ENCODE measurements at places on chromosomes 1 and 21.

DNA sequence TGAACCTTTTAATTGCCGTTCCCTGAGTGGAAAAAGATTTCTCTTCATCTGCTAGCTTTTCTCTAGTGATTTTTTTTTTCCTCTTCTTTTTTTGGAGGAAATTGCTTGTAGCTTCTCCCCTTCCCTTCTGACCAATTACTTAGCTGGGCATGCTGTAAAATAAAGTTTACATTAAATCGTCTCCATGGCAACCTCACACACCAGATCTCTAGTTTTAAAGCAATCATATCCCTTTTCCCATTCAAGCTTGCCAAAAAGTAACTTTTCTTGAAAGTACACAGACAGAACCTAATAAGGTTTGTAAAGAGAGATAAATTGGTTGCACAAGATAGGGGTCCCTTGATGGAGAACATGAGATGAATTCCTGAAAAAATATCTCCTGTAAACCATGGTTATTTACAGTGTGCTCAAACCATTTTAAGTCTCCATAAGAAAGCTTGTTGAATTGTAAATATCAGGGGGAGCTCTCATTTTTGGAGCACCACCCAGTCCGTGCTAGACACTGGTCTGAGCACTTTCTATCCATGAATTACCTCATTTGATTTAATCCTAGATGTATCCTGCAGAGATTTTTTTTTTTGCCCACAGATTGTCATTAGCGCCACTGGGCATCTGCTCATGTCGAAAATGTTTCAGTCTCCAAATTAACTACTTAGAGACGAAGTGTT lies 32.6 kb upstream of the HTR1D start:
- peak; percentile 20 for DNase-seq

DNA sequence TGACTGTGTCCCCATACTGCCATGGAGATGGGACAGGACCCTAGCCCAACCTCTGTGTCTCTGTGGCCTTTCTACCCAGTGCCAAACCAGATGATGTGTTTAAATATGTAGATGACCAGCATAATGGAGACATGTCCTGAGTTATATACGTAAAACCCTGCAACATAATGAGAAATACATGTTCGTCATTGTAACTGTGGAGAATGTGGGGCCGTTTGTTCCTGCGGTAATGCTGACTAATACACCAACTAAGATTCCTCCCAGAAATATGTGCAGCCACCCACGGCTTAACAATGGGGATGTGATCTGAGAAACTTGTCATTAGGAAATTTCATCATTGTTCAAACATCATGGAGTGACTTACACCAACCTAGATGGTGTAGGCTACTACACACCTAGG lies 71.7 kb upstream of the SIM2 start:
- DNase-seq = no peak

GRCh38 chr1:8570465-8570864 lies 247.0 kb downstream of the RERE start:
- no peak for DNase-seq

DNA sequence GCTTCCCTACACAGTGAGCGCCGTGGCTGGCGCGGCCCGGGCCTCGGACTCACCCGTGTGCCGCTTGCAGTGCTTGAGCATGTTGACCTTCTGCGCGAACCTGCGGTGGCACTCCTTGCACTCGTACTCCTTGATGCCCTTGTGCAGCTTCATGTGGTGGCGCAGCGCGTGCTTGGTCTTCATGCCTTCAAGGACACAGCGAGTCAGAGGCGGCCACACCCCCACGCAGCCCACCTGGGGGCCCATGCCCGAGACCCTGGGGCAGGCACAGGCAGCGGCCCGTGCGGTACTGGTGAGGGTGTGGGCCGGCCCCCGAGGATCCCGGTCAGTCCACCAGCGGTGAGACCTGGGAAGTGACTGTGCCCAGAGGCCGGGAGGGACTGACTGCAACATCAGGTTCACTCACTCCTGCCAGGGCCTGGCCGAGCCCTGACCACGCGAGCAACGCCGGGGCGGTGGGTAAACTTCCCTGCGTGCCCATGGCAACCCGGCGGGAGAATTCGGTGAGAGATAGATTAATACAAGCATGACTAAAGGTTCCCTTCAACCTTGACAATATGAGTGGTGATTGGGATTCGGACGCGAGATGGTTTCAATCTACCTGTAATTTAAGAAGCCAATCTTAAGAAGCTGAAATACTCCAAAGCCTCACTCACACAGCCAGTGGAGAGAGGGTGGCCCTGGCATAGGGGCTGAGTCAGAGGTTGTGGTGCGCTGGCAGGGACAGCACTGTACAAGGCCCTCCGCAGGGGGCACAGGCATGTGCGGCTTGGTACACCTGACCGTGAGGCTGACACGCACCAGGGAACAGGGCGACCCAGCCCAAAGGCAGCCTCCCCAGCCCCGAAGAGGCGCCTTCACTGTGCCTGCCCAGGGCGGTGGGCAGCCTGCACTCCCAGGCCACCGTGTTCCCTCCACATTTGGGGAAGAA lies 49.1 kb upstream of the RIPK4 start:
- no peak for DNase-seq

DNA sequence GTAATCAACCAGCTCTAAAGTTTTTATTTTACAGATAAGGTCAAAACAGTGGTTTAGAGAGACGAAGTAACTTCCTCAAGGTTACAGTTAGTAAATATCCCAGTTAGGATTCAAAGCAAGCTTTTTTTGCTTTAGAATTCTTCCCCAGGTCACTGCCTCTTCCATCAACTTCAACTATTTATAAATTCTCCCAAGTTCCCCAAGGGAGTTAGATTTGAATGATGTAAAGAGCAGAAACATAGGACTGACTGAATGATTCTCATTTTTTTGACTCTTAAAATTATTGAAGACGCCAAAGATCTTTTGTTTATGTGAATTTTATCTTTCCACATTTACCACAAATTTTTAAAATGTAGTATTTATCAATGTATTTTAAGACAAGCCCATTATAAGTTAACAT lies 4.1 kb downstream of the POGZ start:
- DNase-seq = no peak

GRCh38 chr1:224670506-224670905 lies 54.4 kb downstream of the CNIH3 start:
- DNase-seq = no peak

GRCh38 chr1:193131266-193131860 lies 9.5 kb downstream of the CDC73 start:
- no peak for DNase-seq

GRCh38 chr1:92797961-92798360 lies 13.1 kb upstream of the EVI5 start:
- no peak for DNase-seq

DNA sequence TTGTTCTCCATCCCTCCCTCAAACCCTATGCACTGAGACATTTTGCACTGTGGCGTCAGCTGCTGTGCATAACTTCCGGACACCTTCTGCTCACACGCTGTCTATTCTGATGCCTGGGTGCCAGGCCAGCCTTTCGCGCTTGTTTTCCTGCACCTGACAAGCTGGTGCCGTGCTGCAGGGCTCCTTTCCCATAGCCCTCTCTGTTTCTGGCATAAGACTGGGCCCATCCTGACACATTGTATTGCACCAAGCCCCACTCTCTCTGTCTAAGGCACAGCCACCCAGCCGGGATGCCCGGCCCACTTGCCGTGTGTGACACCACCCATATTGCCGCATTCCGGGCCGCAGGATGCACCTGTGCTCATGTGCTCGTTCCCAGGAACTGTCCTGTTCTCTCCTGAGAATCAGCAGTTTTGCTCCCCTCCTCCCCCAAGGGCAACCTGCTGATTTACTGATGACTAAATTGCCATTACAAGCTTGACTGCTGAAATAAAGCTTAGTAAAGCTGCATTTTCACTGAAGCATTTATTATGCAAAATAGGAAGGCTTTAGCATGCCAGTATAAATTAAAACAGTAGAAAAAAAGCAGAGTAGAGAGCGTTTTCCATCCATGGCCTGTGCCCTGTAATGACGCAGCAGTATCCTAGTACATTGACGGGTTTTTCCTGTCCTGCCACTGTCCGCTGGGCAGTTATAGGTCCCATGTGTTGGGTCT lies 88.0 kb downstream of the CD247 start:
- DNase-seq = no peak

GRCh38 chr1:171420810-171421209 lies 64.5 kb upstream of the PRRC2C start:
- DNase-seq = no peak

DNA sequence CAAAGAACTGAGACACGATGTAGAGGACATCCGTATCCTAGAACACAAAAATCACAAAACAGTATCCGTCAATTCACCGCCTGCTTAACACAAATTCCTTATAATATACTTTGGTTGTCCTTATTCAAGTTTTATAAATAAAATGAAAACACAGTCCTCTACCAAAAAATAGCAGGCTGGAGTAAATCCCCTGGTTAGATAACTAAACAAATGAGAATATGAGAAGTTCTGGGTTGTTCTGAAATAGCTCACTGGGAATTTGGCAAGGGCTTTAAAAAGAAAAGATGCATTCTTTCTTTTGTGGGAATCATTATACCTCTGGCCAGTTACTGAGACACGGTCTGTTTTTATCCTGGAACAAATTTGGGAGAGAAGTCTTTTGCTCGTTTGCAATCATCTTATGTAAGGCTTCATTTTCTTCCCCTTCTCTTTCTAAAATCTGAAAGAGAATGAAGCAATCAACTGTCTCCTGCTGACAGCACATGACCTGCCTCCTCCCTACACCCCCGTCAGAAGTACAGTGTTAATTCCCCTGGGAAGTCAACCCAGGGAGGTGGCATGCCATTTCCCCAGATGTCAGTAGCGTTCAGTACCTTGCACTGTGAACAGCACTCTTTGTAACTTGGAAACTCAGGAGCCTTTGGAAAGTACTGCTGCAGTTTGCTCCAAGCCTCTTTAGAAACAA lies 37.1 kb upstream of the RAP1GAP start:
- no peak for DNase-seq

DNA sequence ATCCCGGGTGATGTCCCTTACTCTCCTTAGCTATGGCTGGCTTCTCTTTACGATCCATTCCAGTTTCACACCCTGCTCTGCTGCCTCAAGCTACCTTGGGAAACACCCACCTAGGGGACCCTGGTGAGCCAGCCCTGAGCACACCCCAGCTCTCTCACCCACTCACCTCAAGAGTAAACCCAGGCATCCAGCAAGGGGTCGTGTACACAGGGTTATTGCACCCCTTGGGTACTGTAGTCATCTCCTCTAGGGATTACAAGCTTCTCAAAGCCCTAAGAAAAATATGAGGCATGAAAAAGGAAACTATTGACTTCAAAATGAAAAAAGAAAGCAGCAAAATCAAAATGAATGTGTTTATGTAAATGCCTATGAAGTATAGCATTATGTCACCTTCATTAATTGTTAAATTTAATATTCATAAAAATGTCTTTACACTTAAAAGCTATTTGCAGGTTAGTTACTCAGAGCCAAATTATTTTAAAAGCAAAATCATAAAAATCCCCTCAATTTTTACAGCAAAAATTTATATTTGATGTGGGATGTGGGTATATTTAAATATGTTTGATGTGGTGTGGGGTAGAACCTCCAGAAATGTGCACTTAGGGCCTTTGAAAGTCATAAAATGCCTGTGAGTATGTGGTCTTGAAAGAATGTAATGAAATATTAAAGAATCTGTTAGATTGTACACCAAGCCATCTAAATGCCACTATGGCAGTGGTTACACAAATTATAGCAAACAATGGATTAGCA lies 190.3 kb downstream of the C1orf94 start:
- DNase-seq = no peak

DNA sequence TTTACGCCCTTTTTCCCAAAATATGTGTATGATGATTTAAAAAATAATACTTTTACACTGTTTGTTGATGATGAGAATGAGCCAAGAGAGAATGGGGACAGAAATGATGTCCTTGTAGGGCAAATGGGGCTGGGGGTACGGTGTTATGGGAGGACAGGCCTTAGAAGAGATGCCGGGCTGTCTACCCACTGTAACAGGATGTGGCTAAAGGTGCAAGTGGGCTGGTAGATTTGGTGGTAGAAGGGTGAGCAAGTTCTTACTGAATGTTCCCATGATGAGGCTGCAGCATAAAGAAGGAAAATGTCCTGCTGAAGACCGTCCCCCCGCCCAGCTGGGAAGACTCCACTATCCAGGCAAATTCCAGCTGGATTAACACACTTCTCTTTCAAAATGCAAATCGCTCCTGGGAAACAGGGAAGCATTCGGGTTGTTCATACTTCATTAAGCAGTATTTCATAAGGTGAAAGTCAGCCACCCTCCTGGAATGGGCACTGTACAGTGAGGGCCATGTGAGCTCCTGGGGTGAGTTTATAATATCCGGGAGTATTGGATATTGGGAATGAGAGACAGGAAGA lies 14.0 kb downstream of the GPA33 start:
- DNase-seq = no peak

DNA sequence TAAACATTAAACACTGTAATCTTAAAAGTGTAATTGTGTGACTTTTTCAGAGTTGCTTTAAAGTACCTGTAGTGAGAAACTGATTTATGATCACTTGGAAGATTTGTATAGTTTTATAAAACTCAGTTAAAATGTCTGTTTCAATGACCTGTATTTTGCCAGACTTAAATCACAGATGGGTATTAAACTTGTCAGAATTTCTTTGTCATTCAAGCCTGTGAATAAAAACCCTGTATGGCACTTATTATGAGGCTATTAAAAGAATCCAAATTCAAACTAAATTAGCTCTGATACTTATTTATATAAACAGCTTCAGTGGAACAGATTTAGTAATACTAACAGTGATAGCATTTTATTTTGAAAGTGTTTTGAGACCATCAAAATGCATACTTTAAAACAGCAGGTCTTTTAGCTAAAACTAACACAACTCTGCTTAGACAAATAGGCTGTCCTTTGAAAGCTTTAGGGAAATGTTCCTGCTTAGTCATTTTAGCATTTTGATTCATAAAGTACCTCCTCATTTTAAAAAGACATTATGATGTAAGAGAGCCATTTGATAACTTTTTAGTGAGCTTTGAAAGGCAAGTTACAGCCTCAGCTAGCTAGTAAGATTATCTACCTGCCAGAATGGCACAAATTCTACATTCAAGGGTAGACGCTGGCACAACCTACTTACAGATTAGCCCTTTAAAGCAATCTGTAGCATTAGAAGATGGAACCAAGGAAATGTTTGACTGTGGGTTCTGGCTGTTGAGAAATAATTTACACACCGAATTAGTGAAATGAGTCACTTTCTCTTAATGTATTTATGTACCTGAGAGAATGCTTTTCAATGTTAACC lies 9.4 kb downstream of the SOD1 start:
- DNase-seq = no peak

GRCh38 chr21:45448810-45449657 lies 44.1 kb downstream of the COL18A1 start:
- DNase-seq = no peak

DNA sequence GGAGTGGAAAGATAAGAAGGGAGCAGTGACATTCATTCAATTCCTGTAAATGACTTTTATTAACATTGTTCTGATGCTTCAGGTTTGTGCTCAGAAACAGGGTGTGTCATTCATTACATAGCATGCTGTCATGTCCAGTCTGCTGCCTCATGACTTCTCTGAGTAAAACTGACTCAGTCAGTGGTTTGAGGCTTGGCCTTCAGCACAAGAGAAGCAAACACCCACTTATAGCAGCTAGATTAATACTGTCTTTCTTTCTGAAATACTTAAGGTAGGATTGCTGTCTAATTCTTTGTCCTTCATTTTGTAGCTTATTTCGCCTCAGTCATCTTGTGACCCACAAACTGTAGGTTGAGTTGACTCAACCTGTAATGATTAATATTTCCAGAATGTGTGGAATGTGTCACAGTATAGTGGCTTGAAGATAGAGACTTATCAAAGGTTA lies 32.9 kb downstream of the RASAL2 start:
- DNase-seq = no peak

- no peak for DNase-seq
These were observed 2.6 kb upstream of the FMOD start for GRCh38 chr1:203353486-203353885.

- DNase-seq = no peak
These were observed 8.0 kb upstream of the C1orf159 start for GRCh38 chr1:1123581-1124507.
